ENCODE measurements at places on chromosomes 2 and 18.

DNA sequence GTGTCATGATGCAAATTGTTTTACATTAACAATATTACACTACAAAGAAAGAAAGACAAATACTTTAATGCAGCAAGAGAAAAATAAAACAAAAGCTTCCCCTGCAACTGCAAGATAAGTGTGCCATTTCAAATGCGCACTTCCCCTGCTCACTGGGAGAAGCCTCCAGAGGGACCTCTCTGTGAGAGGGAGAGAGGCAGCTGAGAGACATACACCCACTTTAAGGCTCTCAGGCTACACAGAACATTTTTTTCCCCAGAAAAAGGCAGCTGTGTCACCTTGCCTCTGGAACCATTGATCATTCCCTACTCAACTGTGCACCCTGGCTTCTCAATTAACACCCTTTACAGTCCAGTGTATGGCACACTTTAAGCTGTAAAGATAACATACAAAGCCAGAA lies 75.2 kb downstream of the DPP4 start:
- DNase-seq: no peak

GRCh38 chr2:95040426-95040825 lies 14.9 kb downstream of the MAL start:
- DNase-seq: no peak

DNA sequence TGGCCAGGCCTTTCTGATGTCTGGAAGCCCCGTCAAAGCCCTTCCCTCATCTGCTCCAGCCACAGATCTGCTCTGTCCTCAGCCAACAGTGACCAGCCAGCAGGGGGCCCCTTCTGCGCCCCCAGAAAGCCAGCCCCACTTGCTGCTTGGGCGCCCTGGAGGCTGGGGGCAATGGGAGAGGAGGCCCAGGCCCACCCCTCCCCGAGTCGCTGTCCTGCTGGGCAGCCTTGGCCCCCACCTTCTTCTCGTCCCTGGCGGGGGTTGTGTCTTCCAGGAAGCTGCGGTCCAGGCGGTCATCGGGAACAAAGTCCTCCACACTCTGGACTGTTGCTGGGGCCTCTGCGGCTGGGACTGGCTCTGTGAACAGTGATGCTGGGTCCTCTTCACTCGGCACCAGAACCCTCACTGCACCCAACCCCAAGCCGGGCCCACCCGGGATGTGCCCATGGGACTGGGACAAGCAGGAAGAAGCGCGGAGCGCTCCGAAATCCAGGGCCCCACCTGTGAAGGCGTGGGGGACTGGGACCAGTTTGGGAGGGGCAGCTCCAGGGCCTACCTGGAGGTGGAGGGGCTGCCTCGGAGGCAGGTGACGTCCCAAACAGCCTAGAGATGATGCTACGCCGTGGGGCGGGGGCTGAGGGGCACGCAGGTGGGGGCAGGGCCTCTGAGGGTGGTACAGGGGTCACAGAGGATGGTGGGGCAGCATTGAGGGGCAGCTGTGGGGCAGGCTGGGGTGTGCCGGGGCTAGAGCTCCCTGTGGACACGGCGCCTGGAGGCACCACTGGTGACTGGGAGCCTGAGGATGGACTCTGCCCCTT lies 257.6 kb downstream of the ANKRD30B start:
- no peak for DNase-seq

DNA sequence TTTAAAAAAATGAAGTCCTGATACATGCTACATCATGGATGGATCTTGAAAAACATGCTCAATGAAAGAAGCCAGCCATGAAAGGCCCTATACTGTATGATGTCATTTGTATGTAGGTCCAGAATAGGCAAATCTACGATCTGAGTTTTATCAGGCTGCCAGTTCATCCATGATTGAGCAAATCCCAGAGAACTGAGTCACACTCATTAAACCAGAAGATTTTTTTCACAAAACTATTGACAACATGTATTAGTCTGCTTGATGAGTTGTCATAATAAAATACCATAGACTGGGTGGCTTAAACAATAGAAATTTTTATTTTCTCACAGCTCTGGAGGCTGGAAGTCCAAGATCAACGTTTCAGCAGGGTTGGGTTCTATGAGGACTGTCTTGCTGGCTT lies 130.7 kb downstream of the MREG start:
- DNase-seq: no peak

GRCh38 chr2:238716585-238716984 lies 131.3 kb upstream of the TWIST2 start:
- DNase-seq: no peak

- no peak for DNase-seq
Measured at GRCh38 chr2:45567974-45568789, 42.9 kb downstream of the SRBD1 start.

DNA sequence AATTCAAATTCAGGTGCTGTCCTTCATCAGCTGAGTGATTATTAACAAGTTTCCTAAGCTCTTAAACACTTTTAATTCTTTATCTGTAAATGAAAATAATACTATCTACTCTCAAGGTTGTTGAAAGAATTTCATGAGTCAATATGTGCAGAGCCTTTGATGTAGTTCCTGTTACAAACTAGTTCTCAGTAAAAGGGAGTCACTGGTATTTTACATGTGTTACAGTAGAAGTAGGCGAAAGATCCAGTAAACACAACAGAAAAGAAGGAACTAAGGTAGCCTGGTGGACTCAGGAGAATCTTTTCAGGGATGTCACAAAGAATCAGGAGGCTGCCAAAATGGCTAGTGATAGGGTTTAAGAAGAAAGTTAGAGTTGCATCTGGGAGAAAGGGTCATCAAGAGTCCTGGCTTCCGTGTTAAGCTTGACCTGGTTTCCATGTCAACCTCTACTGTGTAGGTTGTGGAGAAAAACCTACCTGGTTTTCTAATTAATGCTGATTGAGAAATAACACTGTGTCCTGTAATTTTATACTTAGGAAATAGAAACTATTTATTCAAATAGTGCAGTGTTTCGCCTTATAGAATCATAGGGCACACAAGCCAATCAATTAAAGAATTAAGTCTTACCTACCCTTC lies 58.3 kb upstream of the TRIB2 start:
- DNase-seq: no peak

GRCh38 chr2:129849559-129850160 lies 129.8 kb upstream of the RAB6C start:
- peak; percentile 77 for DNase-seq

DNA sequence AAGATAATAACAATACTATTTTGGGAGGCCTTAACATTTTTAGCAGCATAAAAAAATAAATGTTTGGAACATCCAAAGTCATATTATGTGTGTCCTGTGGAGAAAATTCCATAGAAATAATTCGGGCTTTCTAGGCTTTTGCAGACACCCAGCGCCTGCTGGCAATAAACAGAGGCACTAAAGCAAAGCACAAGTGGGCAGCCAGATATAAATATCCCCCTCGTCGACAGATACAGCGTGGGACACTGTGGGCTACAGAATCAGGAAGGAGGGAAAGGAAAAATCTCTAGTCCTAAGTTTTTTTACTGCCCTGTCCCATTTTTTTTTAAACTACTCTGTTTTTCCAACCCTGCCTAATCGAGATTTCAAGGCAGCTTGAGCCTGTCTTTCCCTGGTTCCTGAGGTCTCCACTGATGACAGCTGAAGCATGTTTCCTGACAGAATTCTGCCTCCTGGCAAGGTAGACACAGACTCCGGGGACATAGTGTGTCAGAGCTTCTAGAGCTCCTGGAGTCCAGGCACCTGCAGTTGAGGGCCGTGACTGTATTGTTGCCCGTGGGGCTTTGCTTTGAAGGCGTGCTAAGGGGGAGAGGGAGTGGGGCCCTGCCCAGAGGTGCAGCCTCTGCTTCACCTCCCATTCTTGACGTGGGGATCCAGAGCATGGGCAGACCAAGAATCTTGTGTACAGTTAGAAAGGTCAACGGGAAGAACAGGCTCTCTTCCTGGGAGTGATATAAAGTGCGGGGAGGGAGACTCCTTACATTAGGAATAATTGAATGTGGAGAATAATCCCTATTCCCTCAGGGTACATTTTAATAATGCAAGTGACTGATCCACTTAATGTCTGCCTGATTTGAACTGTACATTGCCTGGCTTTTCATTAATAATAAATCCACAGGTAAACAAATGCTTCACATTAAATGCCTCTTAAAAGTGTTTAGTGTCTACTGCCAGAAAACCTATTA lies 232.3 kb downstream of the DCC start:
- no peak for DNase-seq

DNA sequence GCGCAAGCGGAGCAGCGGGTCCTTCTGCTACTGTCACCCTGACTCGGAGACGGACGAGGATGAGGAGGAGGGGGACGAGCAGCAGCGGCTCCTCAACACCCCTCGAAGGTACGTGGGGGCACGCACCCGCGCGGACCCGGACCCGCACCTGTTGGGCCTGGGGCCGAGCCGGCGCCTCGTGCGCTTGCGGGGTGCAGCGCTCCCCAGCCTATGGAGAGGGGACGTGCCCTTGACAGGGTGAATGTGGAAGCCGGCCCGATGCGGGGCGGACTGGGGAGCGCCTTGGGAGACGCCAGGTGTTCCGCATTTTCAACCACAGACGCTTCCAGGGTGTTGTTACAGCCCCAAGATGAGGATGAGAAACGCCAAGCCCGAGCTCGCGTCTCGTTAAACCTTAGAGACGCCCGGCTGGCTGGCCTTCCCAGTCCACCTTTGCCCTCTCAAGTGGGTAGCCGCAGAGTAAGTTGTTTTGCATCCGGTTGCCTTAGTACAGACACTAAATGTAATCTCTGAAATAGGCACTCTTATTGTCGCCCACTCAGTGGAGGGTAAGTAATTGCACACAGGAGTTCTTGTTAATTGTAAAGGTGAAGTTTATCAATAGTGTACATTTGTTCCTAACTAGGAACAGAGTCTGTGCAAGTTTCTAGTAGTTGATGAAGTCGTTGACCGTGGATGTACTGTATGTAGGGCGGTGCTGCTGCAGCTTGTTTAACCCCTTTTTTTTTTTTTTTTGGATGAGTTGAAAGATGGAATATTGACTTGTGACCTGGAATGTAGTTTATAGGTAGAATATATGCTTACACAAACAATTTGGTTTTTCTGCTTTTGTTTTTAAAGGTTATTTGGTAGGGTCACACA lies 815 bp downstream of the GMCL1 start:
- DNase-seq: peak; percentile 29

- no peak for DNase-seq
Measured at GRCh38 chr2:128589681-128590080, 271.0 kb upstream of the HS6ST1 start.

DNA sequence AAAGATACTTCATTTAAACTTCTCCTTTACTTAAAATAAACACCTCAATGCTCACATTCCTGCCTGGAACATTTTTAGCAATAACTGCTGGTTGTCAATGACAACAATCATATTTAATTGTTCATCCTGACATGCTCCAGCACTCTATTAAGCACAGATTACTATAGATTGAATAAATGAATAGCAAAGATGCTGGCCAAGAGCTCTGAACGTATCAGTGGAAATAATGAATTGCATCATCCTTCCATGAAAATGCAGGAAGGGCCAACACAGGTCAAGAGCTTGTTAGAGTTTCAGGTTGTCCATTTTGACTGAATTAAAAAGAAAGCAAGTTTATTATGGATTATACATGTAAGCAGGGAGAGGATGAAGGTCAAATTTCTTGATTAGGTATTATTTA lies 994.0 kb downstream of the TSN start:
- DNase-seq: no peak

- no peak for DNase-seq
Measured at GRCh38 chr2:159297042-159297707, 10.7 kb upstream of the WDSUB1 start.
